ENCODE measurements at places on chromosomes 1 and 21. TPM values are rescaled to one million over a fixed set of nuclear protein-coding genes. Genes with fewer than 3 reads are reported as not detected.

The C1orf116 gene
- 0.07 TPM for total RNA-seq

The PCSK9 gene
- 0.41 TPM for total RNA-seq

The SLC44A5 gene
- 0.20 TPM for total RNA-seq

The TRIM67 gene
- total RNA-seq = 2.9 TPM

The LAD1 gene
- total RNA-seq = not detected

The BTBD8 gene
- 2.3 TPM for total RNA-seq

The S100A8 gene
- total RNA-seq = not detected

- H3K27ac ChIP-seq = peak overlapping the region; percentile 93
- no peaks in the 10 kb centered on the region for H3K27me3 ChIP-seq
- H3K4me3 ChIP-seq = peak overlapping the region; percentile 92
Measured at GRCh38 chr1:243848858-243849420, 1.1 kb downstream of the AKT3 start.

DNA sequence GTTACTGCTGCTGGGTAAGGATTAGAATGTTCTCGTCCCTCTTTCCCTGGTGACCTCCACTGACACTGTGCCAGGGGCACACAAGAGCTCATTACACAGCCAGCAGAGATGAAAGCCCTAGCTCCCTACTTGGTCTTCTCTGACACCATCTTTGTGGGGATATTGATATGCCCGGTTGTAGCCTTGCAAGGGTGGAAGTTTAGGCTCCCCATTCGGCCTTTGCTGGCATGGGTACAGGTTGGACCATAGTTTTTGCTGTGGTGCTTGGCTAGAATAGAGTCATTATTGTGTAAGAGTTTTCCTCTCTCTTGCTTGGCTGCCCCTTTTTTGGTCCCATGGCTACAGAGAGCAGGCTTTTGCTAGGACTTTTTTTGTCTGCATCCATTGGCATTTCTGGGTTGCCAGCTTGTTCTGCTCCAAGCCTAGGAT lies 12.3 kb downstream of the RAB4A start:
- H3K27me3 ChIP-seq = no peaks in the 10 kb centered on the region
- H3K4me3 ChIP-seq = no peak overlapping the region
- H3K27ac ChIP-seq = no peak overlapping the region
- peaks cover 4% of the 10 kb centered on the region for H3K36me3 ChIP-seq

GRCh38 chr1:229234870-229235472 lies 35.9 kb upstream of the RAB4A start:
- no peak overlapping the region for H3K27ac ChIP-seq
- H3K4me3 ChIP-seq = no peak overlapping the region
- H3K27me3 ChIP-seq = peaks cover 23% of the 10 kb centered on the region
- H3K4me1 ChIP-seq = peaks cover 20% of the 10 kb centered on the region
- H3K36me3 ChIP-seq = peaks cover 1% of the 10 kb centered on the region
- no peak for DNase-seq

- H3K27me3 ChIP-seq = no peaks in the 10 kb centered on the region
- H3K36me3 ChIP-seq = peaks cover 28% of the 10 kb centered on the region
- no peak overlapping the region for H3K4me3 ChIP-seq
- H3K4me1 ChIP-seq = no peaks in the 10 kb centered on the region
Measured at GRCh38 chr1:151416231-151416630, 16.9 kb downstream of the PSMB4 start.

- H3K27me3 ChIP-seq = peaks cover 23% of the 10 kb centered on the region
- H3K4me1 ChIP-seq = no peaks in the 10 kb centered on the region
- H3K4me3 ChIP-seq = no peak overlapping the region
- no peak for DNase-seq
- H3K36me3 ChIP-seq = no peaks in the 10 kb centered on the region
Measured at GRCh38 chr1:114328361-114328904, 174.8 kb upstream of the SYT6 start.

DNA sequence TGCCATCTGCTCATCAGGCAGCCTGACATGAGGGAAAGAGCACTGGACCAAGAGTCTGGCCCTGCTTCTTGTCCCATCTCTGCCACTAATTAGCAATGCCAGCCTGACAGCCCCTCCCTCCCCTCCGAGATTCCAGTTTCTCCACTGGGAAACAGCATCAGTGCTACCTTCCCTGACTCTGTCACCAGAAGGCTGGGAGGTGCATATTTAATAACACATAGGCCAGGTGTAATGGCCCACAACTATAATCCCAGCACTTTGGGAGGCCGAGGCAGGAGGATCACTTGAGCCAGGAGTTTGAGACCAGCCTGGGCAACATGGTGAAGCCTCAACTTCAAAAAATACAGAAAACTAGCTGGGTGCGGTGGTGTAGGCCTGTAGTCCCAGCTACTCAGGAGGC lies 41.2 kb upstream of the ZBTB40 start:
- no peak overlapping the region for H3K4me3 ChIP-seq
- H3K27me3 ChIP-seq = no peaks in the 10 kb centered on the region
- DNase-seq = no peak
- no peak overlapping the region for H3K27ac ChIP-seq

DNA sequence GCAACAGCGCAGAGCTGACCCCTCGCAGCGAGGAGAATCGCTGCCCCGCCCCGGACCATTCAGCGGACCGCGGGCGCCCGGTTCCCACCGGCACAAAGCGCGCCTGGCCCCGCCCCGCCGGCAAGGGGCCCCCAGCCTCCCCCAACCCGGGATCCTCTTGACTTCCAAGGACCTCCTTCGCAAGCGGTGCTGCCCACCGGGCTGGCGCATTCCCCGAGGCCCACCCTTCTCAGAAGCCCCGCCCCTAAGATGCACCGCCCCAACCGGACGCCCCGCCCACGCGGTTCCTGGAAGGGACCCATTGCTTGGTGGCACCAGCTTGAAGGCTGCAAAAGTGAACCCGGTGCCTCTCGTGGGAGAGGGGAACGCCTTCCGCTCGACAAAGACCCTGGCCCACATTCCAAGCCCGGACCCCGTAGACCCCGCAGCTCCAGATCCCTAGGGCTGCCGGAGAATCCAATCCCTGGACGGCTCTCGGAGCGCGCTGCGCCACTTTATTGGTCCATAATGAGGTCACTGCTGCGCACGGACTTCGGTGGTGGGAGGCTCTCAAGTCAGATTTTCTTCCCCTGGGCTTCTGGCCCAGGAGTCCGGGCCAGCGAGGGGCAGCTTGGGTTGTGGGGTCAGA lies 2.0 kb downstream of the HES3 start:
- peak overlapping the region; percentile 54 for H3K4me3 ChIP-seq
- no peaks in the 10 kb centered on the region for H3K36me3 ChIP-seq
- H3K4me1 ChIP-seq = peaks cover 15% of the 10 kb centered on the region
- H3K27me3 ChIP-seq = peaks cover 43% of the 10 kb centered on the region

GRCh38 chr1:200520735-200521134 lies 99.8 kb downstream of the KIF14 start:
- H3K27ac ChIP-seq = no peak overlapping the region
- no peaks in the 10 kb centered on the region for H3K36me3 ChIP-seq
- H3K27me3 ChIP-seq = no peaks in the 10 kb centered on the region

- no peak for DNase-seq
- H3K4me3 ChIP-seq = no peak overlapping the region
- peaks cover 11% of the 10 kb centered on the region for H3K4me1 ChIP-seq
- no peaks in the 10 kb centered on the region for H3K27me3 ChIP-seq
Measured at GRCh38 chr1:183484254-183484653, 12.0 kb downstream of the SMG7 start.

DNA sequence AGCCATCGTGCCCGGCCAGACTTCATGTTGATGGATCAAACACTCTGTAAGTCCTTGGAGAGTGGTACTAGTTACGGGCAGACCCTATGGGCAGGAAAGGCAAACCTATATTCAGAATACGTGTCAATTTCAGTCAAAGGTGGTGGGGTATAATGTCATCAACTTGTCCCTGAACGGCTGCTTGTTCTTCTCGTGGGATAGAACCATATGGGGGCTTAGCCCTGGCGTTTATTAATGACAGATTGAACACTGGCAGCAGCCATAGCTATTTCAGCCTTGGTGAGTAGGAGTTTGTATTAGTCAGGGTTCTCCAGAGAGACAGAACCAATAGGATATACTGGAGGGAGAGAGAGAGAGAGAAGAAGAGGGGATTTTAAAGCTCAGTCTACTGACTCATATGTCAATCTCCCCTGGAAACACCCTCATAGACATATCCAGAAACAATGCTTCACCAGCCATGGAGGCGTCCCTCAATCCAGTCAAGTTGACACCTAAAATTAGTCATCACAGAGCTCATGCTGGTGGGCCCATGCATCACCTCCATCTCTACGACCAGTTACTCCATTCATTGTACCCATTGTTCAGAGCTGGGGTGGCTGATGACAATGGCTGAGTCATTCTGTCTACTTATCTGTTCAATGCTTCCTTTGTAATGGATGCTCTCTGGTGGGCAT lies 16.1 kb upstream of the AQP10 start:
- H3K4me3 ChIP-seq = no peak overlapping the region
- H3K27ac ChIP-seq = no peak overlapping the region
- no peak for DNase-seq
- H3K4me1 ChIP-seq = peaks cover 2% of the 10 kb centered on the region

- H3K4me3 ChIP-seq = no peak overlapping the region
- no peaks in the 10 kb centered on the region for H3K27me3 ChIP-seq
- no peaks in the 10 kb centered on the region for H3K4me1 ChIP-seq
- H3K36me3 ChIP-seq = no peaks in the 10 kb centered on the region
- no peak overlapping the region for H3K27ac ChIP-seq
- no peak for DNase-seq
Measured at GRCh38 chr1:28113242-28113572, 24.8 kb upstream of the EYA3 start.

DNA sequence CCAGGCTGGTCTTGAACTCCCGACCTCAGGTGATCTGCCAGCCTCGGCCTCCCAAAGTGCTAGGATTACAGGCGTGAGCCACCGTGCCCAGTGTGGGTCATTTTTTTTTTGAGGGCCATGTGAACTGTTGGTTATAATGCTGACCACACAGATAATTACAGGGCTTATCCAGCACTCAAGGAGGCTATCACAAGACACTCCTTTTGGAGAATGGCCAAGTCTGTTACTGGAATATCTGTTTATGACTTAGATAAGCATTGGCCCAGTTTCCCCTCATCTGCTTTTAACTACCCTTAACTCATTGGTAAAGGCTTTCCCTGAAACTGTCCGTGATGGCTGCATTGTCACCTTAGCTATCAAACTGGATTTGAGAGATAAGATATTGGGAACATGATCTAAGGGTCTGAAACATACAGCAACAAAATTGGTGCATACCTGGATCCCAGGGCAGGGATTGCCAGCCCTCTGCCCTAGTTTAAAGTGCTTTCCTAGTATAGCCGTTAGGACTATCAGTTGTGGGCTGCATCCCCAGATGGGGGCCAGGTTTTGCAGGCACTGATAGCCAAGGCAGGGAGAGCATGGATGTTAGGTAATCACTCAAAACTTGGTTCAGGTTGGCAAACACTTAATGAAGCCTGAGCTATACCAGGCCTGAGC lies 15.6 kb downstream of the SZT2 start:
- H3K27ac ChIP-seq = no peak overlapping the region
- no peak for DNase-seq
- H3K36me3 ChIP-seq = peaks cover 43% of the 10 kb centered on the region
- H3K4me3 ChIP-seq = no peak overlapping the region
- H3K27me3 ChIP-seq = no peaks in the 10 kb centered on the region
- peaks cover 2% of the 10 kb centered on the region for H3K4me1 ChIP-seq

GRCh38 chr1:55067022-55067778 lies 27.9 kb downstream of the PCSK9 start:
- H3K4me3 ChIP-seq = no peak overlapping the region
- no peaks in the 10 kb centered on the region for H3K27me3 ChIP-seq
- peaks cover 34% of the 10 kb centered on the region for H3K36me3 ChIP-seq
- no peak for DNase-seq

DNA sequence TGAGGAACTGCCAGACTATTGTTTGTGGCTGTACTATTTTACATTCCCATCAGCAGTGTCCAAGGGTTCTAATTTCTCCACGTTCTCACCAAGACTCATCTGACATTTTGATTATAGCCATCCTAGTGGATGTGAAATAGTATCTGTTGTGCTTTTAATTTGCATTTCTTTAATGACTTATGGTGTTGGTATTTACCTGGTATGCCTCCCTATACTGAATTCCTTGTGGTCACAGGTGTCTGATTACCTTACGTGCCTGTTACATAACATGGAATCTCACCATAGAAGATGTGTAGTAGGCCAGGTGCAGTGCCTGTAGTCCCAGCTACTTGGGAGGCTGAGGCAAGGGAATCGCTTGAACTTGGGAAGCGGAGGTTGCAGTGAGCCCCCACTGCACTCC lies 13.5 kb downstream of the ZYG11A start:
- no peaks in the 10 kb centered on the region for H3K36me3 ChIP-seq
- no peaks in the 10 kb centered on the region for H3K4me1 ChIP-seq
- H3K4me3 ChIP-seq = no peak overlapping the region
- H3K27me3 ChIP-seq = no peaks in the 10 kb centered on the region
- H3K27ac ChIP-seq = no peak overlapping the region
- DNase-seq = no peak

DNA sequence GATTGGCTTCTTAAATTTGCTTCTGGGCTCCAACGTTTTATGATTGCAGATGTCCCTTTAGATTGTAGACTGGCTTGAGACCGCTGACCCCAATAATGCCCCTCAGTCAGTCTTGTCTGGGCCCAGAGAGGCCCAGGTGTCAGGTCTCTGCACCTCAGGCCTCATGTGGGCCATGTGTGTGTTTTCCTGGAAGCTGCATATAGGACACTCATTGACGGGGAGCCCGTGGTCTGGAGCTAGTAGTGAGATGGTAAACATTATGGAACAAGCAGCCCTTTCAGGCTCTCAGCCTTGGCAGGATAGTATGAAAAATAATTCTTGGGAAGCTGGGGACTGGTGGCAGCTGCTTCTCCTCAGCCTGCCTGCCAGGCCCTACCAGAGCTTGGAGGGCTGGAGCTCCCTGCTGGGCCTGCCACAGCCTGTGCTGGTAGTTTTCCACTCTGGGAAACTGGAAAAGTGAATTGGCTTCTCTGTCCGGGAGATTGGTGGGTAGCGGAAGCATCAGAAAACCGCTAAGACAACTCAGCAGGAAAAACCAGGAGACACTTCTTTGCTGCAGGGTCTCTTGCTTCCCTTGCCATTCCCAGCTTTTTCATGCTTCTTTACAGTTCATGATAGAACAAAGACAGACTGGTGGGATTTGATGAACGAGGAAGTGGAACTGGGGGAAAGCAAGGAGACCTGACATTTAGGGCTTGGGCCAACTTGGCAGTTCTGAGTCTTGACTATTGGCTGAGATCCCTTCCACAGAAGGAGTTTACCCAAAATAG lies 57.8 kb upstream of the HSD17B7 start:
- H3K27ac ChIP-seq = peak overlapping the region; percentile 84
- H3K4me1 ChIP-seq = peaks cover 30% of the 10 kb centered on the region
- no peak for DNase-seq
- peaks cover 1% of the 10 kb centered on the region for H3K36me3 ChIP-seq
- H3K4me3 ChIP-seq = no peak overlapping the region

- H3K27ac ChIP-seq = peak overlapping the region; percentile 62
- H3K4me1 ChIP-seq = peaks cover 23% of the 10 kb centered on the region
- H3K4me3 ChIP-seq = no peak overlapping the region
Measured at GRCh38 chr21:38380481-38381137, 117.7 kb downstream of the ERG start.

Measured in chondrocyte (in vitro differentiated cells).